ENCODE measurements at places on chromosomes 16 and 17.

DNA sequence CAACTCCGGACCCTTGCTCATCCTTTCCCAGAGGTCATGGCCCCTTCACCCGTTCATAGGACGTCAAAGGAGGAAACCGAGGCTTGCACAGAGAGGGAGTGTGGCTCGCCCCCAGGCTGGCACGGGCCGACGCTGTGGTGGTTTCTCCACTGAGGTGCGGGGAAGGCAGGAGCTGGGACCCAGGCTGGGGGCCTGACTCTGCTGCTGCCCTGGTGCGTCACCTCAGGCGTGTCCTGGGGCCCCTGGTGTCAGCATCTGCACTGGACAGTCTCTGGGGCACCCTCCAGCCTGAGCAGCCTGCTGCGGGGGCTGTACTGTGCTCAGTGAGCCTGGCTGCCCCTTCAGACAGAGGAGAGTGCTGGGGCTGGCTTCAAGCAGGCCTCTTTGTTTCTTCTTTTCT is 7.4 kb downstream of the MAP2K3 start:
- no peak for DNase-seq

DNA sequence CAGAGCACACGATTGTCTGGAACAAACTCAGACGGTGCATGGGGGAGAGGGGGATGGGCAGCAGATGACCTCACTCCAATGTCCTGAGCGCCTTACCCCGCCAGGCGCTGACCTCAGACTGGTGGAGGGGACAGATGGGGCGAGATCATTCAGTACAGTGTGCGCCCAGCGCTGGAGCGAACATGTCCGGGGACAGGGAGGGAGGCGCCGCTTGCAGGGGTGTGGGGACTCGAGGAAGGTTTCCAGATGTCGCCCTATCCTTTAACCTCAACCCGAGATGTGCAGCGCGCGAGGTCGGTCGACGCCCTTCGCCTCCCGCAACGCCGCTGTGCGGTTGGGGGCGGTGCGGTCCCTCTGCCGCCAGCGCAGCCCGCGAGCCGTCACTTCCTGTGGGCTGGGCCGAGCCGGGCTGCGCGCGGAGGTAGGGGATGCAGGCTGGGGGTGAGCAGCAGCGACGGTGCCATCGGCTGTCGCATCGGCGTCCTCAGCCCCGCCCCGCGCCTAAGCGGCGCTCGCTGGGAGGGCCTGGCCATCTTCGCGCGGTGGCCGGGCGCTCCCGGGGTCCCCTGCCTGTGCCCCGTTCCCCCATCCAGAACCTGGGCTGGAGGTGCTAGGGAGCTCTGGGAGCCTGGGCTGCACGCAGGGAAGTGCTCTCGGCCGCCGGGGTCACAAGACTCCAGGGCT is 5.3 kb upstream of the CDR2L start:
- DNase-seq, result peak; percentile 66

- DNase-seq, result peak; percentile 62
These were observed at the start of gene MLYCD for GRCh38 chr16:83898463-83899271. TSS of gene MLYCD (plus strand) at chr16:83899115. CDS start at chr16:83899145, 30 bp downstream.

- DNase-seq, result no peak
These were observed 39.4 kb upstream of the SMPD3 start for GRCh38 chr16:68487669-68488068.

DNA sequence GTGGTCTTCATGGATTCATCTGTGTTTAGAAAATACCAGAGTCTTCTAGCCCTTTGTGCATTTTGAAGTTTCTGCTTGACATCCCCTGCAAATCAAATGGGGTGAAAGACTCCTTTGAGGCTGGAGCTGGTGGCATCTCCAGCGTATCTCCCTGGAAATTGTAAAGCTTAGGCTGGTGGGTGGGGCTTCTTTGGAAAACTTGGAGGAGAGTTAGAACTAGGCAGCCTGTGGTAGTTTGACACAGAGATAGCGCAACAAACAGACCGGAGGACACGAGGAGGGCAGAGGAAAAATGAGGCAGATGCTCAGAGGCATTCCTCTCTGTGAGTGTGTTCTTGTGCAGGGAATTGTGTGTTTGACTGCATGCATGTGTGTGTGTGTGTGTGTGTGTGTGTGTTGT is 116.3 kb downstream of the IRX5 start:
- DNase-seq, result no peak

- no peak for DNase-seq
These were observed 37.6 kb upstream of the PIRT start for GRCh38 chr17:10875430-10875851.

DNA sequence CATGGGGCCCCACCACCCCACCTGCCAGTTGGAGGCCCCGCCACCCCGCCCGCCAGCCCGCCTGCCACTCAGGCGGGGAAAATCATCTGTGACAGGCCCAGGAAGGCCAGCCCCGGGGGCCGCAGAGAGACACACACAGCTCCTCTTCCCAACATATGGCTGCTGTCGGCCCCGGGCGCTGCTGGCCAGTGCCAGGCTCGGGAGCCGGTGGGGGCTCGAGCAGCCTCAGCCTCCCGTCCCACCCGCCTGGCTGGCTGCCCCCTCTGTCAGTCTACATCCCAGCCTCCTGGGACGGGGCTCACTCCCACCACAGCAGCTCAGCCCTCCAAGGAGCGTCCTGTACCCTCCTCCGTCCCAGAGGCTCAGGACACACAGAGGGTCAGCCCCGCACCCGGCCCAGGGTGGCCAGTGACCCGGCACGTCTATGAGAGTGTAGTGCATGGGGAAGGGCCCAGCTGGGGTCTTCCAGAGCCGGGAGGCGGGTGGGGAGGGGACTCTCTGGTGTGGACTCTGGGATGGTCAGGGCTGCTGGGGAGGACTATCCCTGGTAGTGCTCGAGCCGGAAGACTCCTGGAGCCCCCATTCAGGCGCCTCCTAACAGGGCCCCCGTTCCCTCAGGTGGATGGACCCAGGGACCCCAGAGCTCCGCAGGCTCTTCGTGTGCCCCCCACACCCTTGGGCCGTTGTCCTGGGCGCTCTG is 3.6 kb upstream of the PRR35 start:
- DNase-seq, result no peak

- no peak for DNase-seq
These were observed 98.3 kb downstream of the MSI2 start for GRCh38 chr17:57354673-57355072.

DNA sequence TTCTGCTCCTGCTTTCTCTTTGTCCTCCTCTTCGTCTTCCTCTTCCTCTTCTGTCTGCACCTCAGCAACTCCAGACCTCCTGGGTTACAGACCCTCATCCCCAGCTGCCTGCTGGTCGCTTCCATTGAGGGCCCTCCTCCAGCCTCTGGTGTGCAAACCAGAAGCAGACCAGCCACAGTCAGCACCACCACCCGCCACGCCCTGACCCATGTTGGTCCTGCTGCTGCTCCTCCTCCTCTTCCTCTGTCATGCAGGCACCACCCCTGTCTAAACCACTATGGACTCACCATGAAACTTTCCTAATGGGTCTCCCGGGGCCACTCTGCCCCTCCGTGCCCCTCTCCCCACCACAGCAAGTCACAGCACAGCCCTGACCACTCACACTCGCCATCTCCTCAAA is 11.4 kb upstream of the OGFOD3 start:
- DNase-seq, result no peak

GRCh38 chr17:28338056-28338768 is 2.7 kb downstream of the TNFAIP1 start:
- no peak for DNase-seq

- no peak for DNase-seq
These were observed 16.6 kb downstream of the TUBD1 start for GRCh38 chr17:59876107-59876506.

GRCh38 chr17:40621578-40621977 is 26.0 kb downstream of the SMARCE1 start:
- DNase-seq, result no peak

GRCh38 chr17:47993031-47993564 is 22.2 kb downstream of the CDK5RAP3 start:
- DNase-seq, result no peak

- no peak for DNase-seq
These were observed 656.2 kb downstream of the KCNJ2 start for GRCh38 chr17:70825321-70826125.

GRCh38 chr16:27566417-27566816 is 16.5 kb downstream of the KATNIP start:
- no peak for DNase-seq

DNA sequence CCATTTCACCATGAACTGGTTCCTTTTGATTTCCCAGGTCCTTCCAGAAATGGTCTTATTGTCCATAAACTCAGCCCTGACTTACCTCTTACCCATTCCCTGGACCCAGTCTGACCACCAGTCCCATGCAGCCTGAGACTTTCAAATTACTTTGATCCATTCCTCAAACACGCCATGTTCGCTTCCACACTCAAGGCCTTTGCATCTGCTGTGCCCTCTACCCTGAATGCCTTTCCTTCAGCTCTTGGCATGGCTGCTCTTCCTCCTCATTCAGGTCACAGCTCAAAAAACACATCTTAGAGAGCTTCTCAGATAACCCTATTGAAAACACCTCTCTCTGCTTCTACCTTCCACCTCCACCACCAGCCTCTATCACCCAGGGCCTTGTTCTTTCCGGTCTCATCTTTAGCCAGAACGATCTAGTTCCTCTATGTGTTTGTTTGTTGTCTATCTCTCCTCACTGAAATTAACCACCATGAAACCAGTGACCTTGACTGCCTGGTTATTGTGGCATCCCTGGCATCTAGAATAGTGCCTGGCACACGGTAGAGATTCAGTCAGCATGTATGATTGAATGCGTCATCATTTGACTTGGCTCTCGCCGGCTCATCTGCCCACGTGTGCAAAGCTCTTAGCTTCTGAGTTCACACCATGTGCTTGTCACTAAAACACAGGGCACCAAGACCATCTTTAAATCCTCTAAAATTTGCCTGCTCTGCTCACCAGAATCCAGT is 12.8 kb downstream of the CRYM start:
- DNase-seq, result no peak

- peak; percentile 46 for DNase-seq
These were observed 470 bp downstream of the MLYCD start for GRCh38 chr16:83899272-83899897.

- DNase-seq, result no peak
These were observed 486.0 kb downstream of the KCNJ2 start for GRCh38 chr17:70655176-70655958.

DNA sequence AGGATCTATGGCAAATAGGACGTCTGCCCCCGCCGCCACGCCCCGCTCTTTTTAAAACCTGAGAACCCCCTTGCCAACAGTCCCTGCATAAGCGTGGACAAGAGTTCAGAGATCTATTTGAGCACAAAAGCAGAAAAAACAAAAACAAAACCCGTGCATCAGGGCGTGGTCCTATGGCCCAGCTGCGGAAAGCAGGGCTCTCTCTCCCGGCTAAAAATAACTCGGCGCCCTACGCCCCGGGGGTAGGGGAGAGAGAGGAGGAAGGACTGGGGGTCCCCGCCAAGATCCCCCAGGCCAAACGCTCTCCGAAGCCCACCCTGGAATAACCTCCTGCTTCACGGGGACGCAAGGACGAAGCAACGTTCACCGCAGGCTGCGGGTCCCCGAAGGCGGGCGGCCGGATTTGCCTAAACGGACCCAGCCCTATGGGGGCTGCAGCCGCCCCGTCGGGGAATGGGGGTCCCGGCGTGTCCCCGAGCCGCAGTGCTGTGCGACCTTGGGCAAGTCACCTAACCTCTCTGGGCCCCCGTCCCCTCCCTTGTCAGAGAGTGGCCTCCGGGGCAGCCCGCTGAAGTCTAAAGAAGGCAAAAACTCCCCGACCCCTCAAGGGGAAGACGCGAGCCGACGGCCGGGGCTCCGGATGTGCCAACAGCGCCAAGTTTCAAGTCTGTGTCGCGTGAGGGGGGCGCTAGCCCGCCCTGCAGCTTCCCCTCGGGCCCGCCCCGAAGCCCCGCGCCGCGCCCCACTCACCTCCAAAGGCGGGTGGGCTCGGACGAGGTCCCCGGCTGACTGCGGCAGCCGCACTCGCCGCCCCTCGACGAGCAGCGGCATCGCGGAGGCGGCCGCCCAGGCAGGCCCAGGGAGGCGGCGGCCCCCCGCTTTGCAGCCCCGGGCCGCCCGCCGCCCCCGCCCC is 477 bp downstream of the NTAN1 start:
- DNase-seq, result no peak

DNA sequence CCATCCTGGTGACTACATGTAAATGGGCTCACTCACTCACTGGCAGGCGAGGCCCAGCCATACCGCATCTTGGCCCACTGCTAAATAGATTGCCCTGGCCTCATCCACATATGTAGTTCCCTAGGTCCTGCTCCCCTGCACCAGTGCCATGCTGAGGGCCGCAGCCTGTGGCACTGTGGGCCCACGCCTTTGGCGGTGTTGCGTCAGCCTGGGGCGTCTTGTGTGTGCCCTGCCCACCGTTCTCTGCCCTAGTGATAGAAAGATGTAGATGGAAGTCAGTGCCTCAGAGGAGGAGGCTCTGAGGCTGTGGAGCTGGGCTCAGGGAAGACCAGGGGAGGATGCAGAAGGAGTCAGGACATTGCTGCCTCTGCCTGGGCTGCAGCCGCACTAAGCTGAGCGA is 18.9 kb downstream of the C17orf75 start:
- no peak for DNase-seq

DNA sequence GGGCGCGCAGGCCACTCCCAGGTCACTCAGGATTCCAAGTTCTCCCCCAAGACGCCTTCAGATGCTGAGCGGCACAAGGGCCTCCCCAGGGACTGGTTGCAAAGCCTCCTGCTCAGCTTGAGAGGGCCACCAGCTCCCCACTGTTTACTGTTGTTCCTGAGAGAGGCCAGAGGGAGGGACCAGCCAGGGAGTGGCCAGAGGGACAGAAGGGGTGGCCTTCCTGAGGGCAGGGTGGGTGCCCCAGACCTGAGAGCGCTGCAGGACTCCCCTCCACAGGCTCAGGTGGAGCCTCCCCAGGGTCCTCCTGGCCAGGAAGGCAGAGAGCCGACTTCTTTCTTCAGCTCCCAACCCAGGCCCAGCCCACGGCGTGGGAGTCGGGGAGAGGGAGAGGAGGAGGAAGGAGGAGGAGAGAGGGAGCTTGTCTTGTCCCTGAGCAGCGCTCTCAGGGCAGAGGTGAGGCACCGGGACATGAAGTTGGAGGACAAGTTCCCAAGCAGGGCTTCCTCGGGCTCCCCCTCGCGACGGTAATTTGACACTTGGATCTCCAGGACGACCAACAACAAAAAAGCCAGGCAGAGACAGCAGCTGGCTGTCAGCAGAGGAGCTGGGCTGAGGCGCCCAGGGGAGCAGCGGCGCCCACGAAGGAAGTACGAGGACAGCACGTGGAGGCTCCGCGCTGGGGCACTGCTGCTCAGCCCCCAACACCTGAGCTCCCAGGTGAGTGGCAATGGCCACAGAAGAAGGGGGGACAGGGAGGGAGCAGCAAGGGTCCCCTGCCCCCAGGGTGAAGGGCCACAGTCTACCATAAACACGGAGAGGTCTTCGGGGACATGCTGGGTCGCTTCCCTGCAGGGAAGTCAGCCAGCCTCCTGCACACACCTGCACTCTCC is 497 bp downstream of the SMIM5 start:
- DNase-seq, result no peak

- DNase-seq, result no peak
These were observed 197.5 kb downstream of the CYLD start for GRCh38 chr16:50939356-50939755.

DNA sequence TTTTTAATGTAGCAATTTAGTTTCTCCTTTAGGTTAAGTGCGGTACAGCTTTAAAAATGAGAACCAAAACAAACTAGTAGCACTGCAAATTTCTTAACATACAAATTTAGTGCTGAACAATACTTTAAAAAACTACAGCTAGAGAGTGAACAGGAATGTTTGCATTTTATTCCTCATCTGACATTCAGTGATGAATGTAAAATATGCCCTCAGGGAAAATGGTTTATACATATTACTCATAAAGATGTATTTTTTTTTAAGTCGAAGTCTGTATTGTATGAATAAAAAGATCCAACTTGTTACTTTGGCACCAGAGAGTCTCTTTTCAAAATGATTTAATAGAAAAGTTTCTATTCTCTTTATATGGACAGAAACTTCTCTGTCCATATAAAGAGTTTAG is 96.8 kb downstream of the BRIP1 start:
- DNase-seq, result no peak

- DNase-seq, result no peak
These were observed 8.9 kb upstream of the ZNF200 start for GRCh38 chr16:3243882-3244281.

All from stimulated activated CD8-positive, alpha-beta memory T cell treated with anti-CD3 and anti-CD28 coated beads, Interleukin-12 subunit alpha, Interleukin-12 subunit beta, amount 100 ng/mL, for 4 hours (primary cell).